CD4-positive, alpha-beta T cell treated with Interleukin-17A for 1 hour (primary cell): ENCODE measurements at places on chromosomes 16 and 17.
A peak's percentile ranks its signal among the peaks of the same experiment; 100 is the strongest.

GRCh38 chr16:28118637-28119036, 55.1 kb upstream of the GSG1L start:
- DNase-seq: no peak

GRCh38 chr17:50149091-50149416, 1.4 kb downstream of the PPP1R9B start:
- DNase-seq: no peak

DNA sequence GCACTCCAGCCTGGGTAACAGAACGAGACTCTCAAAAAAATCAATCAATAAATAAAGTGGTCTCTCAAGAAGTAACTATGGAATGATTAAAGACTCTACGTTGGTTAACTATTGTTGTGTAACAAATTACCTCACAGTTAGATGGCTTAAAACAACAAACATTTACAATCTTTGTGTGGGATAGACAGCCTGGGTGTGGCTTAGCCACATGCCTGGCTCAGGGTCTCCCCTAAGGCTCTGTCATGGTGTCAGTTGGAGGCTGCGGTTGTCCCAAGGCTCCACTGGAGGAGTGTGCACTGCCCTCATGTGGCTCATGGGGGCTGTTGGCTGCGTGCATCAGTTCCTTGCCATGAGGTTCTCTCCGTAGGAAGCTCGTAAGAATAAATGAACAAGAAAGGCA, 294.5 kb downstream of the SNX29 start:
- DNase-seq: no peak

- DNase-seq: no peak
These were observed 35.3 kb upstream of the MMP2 start for GRCh38 chr16:55443434-55444346.

GRCh38 chr17:13931800-13932460, 137.4 kb upstream of the COX10 start:
- peak; percentile 7 for DNase-seq

- DNase-seq: no peak
These were observed 2.6 kb upstream of the ABCC3 start for GRCh38 chr17:50631908-50632571.

DNA sequence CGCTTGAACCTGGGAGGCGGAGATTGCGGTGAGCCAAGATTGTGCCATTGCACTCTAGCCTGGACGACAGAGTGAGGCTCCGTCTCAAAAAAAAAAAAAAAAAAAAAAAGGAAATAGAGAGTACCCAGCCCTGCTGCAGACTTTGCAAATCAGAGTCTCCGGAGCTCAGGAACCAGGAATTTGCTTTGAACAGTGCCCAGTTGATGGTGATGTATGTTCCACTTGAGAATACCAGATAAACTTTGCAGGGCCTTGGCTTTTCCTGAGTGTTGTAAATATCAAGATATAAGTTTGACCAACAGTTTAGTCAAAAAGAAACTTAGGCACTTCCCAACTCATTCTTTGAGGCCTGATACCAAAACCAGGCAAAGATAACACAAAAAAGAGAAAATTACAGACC, 30.6 kb upstream of the MAP3K14 start:
- DNase-seq: no peak

- no peak for DNase-seq
These were observed 19.9 kb upstream of the GHDC start for GRCh38 chr17:42214156-42214555.

DNA sequence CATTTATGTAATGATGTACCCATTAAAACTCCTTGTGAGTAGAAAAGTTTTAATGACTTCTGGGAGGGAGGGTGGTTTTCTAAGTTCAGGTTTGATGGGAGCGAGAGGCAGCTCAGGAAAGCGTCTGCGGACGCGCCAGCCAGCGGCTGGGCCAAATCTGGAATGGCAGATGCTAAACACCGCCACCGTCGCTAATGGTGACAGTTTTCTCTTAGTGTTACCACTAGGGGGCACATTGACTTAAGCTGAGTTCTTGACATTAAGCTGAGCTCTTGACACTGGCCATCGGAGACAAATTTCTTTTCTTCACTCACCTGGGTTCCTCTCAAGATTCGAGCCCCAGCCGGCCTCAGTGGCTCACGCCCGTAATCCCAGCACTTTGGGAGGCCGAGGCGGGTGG, 6.7 kb downstream of the TRPV1 start:
- DNase-seq: peak; percentile 28

- no peak for DNase-seq
These were observed 108.2 kb downstream of the N4BP1 start for GRCh38 chr16:48501516-48502377.

- no peak for DNase-seq
These were observed 51.2 kb downstream of the RAI1 start for GRCh38 chr17:17732444-17732843.

DNA sequence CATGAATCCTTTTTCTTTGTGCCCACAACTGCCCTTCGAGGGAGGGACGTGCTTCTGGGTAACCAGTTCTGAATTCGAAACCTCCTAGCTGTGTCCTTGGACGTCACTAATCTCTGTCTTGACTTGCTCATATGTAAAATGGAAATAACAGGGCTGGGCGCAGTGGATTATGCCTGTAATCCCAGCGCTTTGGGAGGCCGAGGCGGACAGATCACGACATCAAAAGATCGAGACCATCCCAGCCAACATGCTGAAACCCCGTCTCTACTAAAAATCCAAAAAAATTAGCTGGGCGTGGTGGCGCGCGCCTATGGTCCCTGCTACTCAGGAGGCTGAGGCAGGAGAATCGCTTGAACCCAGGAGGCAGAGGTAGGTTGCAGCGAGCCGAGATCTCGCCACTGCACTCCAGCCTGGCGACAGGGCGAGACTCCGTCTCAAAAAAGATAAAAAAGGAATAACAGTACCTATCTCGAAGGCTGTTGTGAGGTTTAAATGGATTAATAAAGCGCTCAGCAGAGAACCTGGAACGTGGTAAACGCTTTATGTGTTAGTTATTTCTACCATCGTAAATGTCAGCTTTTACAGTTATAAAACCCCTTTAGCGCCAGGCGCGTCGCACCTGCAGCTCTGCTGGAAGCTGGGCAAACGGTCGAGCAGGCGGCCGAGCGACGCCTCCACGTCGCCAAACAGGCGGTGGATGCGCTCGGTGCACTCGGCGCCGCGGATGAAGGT, 641 bp downstream of the COG8 start:
- no peak for DNase-seq

- DNase-seq: no peak
These were observed 319.1 kb downstream of the FOXL1 start for GRCh38 chr16:86897486-86897885.

- DNase-seq: peak; percentile 64
These were observed 167.4 kb upstream of the CACNG5 start for GRCh38 chr17:66667491-66668030.

DNA sequence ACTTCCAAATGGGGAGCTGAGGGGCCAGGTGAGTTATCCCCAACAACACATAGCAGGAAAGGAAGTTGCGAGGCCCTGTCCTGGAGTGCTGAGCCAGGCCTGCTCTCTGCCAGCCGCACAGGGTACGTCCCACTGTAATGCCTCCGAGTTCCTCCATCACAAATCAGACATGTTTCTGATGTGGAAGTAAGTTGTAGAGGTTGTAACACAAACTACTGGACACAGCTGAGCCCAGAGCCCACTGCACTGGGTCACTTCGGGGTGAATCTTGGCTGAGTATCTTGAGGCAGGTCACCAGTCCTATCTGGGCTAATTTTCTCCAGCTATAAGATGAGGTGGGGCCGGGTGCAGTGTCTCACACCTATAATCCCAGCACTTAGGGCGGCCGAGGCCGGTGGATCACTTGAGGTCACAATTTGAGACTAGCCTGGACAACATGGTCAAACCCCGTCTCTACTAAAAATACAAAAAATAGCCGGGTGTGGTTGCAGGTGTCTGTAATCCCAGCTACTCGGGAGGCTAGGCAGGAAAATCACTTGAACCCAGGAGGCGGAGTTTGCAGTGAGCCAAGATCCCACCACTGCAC, 100.8 kb upstream of the CDH5 start:
- no peak for DNase-seq

- no peak for DNase-seq
These were observed 55.1 kb upstream of the PABPN1L start for GRCh38 chr16:88921591-88921990.

DNA sequence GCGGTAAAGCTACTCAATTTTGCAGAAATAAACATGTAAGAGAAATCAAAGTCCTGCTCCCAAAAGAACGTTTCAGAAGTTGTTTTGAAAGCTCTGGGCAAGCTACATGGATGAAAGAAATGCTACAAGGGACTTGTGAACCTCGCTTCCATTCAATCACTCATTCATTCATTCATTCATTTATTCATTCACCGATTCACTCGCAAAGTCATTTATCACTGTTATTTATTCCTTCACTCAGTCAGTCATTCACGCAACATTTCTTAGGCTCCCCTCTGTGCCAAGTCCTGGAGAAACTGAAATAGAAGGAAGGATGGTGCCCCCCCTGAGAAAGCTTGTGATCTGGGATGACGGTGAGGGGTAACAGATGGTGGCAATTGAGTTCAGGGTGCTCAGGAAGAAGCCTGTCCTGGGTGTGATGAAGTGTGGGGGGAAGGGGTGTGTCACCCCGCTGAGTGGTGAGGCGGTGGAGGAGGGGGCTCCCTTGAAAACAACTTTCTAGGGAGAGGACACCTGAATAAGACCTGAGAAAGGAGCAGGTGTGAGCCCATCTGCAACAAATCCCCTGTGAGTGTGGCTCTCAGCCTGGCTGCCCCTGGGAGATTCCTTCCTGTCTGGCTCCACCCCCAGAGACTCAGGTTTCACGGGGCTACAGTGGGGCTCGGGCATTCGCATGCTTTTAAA, 36.3 kb upstream of the PRSS54 start:
- no peak for DNase-seq

GRCh38 chr17:5804251-5804650, 219.9 kb upstream of the NLRP1 start:
- DNase-seq: no peak

DNA sequence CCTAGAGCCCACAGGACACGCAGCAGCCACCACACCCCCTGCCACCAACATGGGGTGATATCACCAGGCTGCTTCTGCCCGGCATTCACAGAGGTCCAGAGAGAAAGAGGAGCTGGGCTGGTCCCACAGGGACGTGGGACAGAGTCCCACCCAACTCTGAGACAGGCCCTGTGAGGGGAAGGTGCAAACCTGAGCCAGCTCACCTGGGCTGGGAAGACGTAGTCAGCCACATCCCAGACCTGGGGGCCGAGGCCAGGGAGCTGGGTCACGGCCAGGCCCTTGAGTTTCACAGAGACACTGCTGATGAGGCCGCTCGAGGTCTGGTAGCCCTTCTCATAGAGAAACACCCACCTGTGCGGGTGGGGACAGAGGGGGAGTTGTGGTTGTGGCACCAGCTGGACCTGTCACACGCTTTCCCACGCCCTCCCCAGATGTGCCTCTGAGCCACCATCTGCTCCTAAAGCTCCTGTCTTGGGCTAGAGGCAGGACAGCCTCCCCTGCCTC, 11.2 kb downstream of the P2RX1 start:
- DNase-seq: no peak

- DNase-seq: no peak
These were observed 31.2 kb upstream of the MSI2 start for GRCh38 chr17:57225127-57225526.

- DNase-seq: no peak
These were observed 132.9 kb upstream of the XYLT1 start for GRCh38 chr16:17603626-17604025.

DNA sequence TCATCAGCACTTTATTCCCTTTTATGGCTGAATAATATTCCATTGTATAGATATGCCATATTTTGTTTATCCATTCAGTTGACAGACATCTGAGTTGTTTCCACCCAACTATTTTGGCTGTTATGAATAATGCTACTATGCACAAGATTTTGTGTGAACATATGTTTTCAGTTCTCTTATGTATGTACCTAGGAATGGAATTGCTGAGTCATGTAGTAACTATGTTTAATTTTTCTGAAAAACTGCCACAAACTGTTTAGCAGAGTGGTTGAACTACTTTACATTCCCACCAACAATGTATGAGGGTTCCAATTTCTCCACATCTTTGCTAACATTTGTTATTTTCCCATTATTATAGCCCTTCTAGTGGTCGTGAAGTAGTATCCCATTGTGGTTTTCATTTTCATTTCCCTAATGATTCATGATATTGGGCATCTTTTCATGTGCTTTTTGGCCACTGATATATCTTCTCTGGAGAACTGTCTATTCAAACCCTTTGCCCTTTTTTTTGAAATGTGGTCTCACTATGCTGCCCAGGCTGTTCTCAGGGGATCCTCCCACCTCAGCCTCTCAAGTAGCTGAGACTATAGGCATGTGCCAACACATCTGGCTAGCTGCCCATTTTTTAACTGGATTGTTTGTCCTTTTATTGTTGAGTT, 26.3 kb downstream of the SMURF2 start:
- no peak for DNase-seq

DNA sequence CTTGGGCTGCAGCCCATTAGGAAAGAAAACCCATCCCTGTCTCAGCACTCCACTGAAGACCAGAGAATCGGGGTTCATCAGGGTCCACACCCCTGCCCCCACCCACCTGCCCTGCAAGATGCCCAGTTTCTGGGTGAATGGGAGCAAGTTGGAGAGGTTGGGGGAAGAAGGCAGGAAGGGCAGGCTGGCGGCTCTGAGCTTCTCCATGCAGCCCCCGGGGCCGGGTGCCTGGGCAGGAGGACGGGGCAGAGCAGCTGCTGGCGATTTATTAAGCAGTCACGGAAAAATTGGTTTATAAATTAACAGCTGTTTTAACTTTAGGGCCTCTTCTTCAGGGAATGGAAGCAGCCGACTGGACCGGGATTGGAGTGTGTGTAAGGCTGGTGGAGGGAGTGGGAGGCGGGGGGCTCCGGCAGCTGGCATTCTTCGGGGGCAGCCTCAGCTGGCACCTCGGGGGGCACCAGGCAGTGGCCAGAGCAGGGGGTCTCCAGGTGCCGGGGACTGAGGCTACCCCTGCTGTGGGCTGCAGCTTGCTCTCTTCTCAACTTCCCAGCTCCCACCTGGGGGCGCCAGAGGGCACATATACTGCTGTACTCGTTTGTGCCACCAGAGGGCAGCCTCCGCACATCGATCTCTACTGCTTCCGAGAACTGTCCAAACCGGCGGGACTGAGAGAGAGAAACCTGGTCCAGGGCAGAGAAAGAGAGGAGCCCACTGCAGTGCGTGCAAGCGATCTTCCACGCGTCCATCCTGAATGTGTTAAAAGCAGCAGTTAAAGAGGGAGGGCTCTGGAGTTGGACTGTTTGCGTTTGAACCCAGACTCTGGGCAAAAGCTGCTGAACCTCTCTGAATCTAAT, 5.0 kb upstream of the PPP1R1B start:
- peak; percentile 92 for DNase-seq

- DNase-seq: no peak
These were observed 7.8 kb downstream of the PSMD12 start for GRCh38 chr17:67358612-67359011.

- peak; percentile 81 for DNase-seq
These were observed 1.9 kb upstream of the NFAT5 start for GRCh38 chr16:69563605-69564580.

GRCh38 chr17:57517632-57518456, 227.3 kb downstream of the CCDC182 start:
- DNase-seq: no peak
